Muscle of arm (tissue), 14 donors: ENCODE measurements at places on chromosomes 3 and 15. TPM values are rescaled to one million over a fixed set of nuclear protein-coding genes. Genes with fewer than 3 reads are reported as not detected.

The NIPA2 gene
- polyA plus RNA-seq: 43.4 TPM

GRCh38 chr3:16430717-16431630, 82.5 kb downstream of the RFTN1 start:
- no peak for DNase-seq

DNA sequence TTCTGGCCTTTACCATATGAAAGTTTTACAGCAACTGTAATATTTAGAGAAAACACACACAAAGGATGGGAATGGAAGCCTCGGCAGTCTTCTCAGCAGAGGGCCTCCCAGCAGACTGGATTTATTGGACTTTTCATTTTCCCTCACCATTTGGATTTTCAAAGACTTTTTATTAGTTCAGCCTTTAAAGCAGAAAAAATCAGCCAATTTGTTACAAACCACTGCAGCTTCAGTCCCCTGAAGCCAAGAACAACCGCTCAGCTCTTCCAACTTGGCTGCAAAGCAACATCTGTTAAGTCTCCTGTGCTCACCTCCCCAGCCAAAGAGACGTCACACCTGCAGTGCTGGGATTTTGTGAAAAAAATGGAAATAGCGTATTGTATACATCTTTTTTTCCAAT, 120.8 kb downstream of the GMPS start:
- DNase-seq: peak; percentile 84

The FETUB gene
- 0.39 TPM for polyA plus RNA-seq

GRCh38 chr15:77416954-77417353, 3.0 kb downstream of the PEAK1 start:
- DNase-seq: no peak

The MUSTN1 gene
- 153 TPM for polyA plus RNA-seq

DNA sequence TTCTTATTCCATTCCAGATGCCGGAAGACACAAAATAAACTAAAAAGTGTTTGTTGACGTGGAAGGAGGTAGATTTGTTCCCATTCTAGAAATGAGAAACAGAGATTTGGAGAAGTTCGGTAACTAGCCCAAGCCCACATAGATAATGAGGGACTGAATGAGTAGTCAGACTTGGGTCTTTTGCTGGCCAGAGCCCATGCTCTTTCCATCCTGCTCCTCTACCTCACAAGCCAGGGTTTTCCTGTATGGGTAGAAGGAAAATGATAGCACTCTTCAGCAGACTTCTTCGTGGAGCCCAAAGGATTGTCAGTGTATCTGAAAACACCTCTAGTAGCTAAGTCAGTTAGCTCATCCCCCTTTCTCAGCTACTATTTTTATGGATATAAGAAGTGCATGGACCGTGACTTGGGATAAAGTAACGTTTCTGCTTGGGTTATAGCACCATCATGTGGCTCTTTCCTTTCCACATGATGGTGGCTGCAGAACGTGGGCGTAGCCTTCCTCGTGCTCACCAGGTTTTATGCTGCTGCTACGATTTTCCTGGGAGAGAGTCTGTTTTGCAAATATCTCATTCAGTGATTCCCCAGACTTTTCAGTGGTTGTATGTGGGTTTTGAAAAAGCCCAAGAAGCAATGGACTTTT, 84.6 kb downstream of the DGKG start:
- peak; percentile 68 for DNase-seq

GRCh38 chr3:4548356-4548755, 55.2 kb downstream of the ITPR1 start:
- DNase-seq: no peak

The NUP210 gene
- 6.0 TPM for polyA plus RNA-seq

The PTH1R gene
- 5.6 TPM for polyA plus RNA-seq
